ENCODE measurements at places on chromosomes 1 and 21.

- DNase-seq = no peak
Measured at GRCh38 chr1:36771240-36771639, 263.1 kb downstream of the GRIK3 start.

DNA sequence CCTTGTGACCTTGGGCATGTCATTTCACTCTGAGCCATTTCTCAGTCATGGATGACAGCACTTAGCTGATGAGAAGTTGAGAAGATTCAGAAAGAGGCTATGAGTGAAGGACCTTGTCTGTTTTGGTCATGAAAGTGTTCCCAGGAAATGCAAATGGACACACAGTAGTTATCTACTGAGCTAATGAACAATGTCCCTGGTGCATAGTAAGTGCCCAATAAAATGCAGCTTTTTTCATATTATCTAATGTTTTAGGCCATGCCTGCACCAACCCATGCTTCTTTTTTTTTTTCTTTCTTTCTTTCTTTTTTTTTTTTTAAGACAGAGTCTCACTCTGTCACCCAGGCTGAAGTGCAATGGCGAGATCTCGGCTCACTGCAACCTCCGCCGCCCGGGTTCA is 44.4 kb upstream of the EPB41 start:
- no peak for DNase-seq

GRCh38 chr1:17013491-17014320 is 2.0 kb upstream of the ATP13A2 start:
- DNase-seq = peak; percentile 21

DNA sequence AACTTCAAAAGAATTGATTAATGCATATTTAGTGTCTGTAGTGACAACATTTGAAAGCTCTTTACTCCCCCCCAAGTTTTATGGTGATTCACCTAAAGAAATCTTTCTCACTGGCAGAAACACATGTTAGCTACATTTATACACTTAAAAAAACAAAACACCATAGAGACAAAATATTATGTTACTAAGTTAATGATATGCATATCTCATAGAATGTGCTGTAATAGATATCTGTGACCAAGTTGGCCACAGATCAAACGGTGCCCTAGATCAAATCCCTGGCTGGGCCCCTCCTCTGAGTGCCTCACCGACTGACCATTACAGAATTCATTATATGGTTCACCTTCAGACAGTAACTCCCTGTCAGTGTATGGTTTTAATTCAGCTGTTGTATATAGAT is 322.1 kb upstream of the LYPLAL1 start:
- DNase-seq = no peak

- DNase-seq = no peak
Measured at GRCh38 chr1:206808615-206809014, 36.3 kb upstream of the IL10 start.

DNA sequence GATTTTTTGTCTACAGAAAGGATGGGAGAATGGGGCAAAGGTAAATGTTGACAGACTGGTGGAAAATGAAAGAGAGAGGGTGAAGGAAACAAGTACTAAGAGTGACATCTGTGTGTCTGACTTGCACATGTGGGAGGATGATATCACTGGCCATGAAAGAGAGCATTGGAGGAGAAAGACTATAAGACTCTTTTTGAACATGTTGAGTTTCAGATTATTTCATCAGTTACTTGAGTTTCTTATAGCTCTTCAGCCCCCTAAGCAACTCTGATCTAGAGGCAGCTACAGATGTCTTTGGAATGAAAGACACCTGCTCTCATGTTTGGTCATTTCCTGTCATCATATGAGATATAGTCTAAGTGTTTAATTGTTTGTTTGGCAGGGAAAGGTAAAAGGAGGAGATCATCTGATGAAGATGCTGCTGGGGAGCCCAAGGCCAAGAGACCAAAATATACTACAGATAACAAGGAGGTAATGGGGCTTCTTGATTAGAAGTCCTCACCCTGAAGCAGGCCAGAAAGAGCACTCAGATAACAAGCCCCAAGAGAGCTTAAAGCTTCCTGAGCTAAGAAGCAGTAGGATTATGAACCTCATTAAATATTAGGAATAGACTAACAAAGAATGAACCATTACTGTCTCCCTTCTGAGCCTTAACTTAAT is 4.5 kb downstream of the POLR3C start:
- DNase-seq = no peak

GRCh38 chr1:32316903-32317277 is 19.1 kb downstream of the MARCKSL1 start:
- DNase-seq = no peak

DNA sequence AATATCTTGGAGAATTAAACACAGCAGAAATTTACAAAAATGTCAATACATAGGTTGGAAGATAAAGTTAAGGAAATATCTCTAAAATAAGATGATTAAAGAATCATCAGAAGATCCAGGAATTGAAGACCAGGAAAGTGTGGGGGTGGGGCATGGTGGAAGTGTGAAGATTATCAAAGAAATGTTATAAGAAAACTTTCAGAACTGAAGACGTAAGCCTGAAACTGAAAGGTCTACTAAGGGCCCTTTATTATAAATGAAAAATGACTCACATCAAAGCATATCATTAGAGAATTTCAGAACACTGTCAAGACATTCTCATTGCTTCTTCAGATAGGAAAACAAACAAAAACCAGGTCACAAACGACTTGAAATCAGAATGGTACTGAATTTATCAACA is 92.4 kb upstream of the DPT start:
- no peak for DNase-seq

GRCh38 chr1:240734001-240734400 is 122.0 kb upstream of the GREM2 start:
- no peak for DNase-seq

GRCh38 chr1:67754526-67754920 is 69.5 kb downstream of the GADD45A start:
- DNase-seq = no peak

DNA sequence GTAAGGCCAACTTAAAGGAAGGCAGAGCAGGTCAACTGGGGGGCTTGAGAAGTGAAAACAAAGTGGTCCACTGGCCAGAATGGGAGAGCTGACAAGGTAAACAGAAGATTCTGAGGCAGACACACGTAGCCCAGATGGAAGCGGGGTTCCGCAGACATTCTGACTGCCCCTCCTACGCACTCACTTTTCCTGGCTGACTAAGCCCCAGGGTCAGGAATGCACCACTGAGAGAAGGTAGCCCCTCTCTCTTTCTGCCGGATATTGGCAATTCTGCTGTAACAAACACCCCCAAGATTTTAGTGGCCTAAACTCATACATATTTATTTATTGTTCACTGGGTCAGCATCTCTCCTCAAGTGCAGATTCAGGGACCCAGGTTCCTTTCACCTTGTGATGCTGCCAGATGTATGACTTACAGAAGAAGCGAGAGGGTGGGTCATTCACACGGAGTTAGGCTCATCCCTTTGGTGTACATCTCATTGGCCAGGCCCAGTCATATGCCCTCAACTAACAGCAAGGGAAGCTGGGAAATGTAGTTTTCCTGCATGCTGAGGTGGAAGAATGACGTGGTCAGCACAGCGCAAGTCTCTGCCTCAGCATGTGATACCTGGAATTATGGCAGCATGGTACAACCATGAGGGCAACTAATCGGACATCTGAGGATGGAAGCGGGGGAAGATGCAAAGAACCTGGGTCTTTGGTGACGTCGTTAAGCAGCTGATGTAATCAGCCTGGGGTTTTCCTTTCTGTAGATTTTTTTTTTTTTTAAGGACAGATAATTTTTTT is 43.4 kb upstream of the MRPS6 start:
- DNase-seq = no peak

DNA sequence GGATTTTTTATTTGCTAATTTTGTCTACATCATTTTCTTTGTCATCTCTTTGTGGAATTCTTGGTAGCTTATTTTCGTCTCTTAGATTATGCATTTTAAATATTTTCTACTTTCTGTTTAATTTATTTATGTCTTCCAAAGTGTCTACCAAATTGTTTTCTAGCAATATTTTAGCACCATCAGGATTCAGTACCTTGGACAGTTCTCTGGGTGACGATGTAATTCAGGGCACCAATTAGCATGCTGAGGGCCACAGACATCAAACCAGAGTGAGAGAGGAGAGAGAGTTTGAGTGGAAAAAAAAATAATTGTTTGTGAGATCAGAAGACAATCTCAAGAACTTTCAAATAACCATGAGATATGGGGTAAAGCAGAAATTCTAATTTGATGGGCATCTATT is 169.8 kb upstream of the CXADR start:
- DNase-seq = no peak

DNA sequence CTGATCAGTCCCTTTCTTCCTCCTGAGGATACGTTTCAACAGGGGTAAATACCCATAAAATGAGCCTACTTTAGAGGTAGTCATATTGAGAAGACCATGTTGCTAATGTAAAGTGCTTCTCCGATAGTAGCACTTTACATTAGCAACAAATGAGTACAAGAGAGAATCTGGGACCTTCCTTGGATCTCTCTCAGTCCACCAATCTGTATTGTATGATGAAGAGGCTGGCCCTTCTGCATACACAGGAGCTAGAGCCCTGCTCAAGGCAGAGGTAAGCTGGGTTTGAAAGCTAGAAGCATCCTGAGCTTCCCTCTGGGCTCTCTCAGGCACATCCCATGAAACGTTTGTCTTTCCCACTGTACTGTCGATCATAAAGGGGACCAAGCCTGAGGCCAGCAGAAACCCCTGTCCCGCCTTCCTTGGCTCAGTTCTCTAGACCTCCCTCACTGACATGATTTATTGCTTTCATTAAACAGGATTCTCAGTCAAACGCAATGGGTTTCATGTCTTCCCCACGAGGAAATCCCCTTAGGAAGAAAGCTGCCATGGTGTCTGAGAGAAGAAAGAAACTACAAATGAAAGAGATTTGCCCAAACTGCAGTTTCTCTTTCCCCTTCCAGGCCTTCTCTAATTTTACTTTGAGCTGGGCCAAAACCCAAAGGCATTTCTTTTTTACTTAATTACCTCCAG is 62.8 kb upstream of the BCAR3 start:
- DNase-seq = no peak

DNA sequence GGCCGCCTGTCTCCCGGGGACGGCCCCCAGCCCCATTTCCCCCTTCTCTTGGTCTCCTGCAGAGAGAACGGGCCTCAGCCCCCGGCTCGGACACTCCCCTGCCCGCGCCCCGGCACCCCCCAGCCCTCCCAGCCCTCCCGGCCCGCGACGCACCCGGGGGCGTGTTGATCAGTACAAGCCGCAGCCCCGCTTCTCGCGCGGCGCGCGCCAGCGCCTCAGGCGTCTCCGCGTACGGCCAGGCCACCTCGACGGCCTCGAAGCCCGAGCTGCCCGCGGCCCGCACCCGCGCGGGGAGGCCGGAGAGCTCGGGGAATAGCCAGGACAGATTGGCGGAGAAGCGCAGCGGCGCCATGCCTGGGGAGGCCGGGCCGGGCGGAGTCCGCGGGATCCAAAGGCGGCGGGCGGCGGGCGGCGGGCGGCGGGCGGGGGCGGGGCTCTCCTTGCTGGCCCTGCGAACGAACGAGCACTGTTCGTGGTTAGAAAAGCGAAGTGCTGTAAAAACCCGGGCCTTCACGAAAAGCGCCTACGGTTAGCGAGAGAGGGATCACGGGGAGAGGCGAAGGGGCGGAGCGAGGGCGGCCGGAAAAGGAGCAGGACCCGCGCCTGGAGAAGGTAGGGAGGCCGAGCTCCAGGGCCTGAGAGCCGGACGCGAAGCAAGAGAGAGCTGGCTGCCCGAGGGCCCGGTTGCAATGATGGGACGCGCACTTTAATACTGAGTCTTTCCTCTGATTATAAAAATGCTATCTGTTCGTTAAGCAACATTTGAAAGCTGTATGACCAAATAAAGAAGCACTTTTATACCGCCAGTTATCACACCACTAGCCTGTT is at the start of gene HYI:
HYI (minus strand) TSS at position 490 of the 828 bp plus-strand sequence; CDS start at position 352, 138 bp downstream.
- DNase-seq = peak; percentile 13

GRCh38 chr1:10601342-10602070 is 126.8 kb downstream of the PEX14 start:
- DNase-seq = no peak

- no peak for DNase-seq
Measured at GRCh38 chr21:36692835-36693488, 6.0 kb upstream of the SIM2 start.

DNA sequence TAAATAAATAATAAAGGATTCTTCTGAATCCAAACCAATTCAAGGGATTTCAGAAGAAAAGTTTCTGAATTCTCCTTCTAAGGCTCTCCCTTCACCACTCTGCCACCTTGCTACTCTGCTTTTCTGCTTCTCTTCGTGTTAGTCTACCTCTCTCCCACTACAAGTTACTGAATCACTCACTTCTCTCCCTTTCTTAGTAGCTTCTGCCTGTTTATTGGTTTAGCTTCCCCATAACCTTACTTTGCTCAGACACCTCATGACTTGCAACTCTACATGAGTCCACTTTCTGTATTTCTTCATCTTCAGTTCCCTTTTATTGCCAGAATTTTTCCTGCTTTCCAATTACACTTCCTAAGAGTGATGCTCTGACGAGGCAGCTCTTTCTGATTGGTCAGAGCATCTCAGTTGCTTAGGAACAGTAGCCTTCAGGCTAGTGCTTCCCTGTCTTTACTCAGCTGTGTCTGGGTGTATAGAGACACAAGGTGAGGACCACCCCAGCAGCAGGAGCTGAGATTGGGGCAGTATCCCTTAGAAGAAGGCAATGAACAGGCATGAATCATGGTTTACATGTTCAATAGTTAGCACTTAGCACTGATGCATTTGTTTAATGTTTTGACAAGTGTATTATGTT is 144.6 kb downstream of the SLC30A10 start:
- DNase-seq = no peak

DNA sequence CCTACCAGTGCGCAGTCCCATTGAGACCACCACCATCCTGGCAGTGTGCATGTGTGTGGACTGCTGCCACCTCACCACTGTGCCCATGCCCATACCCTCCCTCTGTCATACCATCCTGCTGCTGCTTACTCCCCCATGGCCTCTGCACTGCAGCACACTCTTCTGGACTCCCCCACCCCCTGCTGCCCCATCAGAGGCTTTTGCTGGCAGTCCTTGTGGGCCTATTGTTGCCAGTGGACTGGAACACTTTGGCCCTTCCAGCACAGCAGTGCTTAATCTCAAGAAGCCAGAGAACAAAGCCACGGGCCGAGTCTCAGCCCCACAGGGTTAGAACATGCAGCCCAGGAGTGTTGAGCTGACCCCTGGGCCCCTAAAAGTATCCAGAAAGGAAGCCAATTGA is 41.9 kb upstream of the IVNS1ABP start:
- DNase-seq = no peak

DNA sequence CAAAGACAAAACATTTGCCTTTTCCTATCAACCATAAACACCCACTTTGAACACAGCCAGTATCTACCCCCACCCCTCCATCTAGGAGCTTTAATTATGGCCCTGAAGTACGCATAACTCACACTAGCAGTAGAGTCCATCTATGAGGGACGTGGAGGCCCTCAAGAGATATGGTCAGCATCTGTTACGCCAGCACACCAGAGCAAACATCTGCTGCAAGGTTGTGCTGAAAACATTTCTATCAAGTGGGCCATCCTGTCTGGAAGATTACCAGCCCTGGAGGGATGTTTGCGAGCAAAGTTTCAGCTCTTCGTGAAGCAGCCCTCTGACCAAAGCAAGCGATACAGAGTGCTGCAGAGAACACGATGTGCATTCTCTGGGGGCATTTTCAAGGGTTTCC is 74.6 kb downstream of the SLC45A1 start:
- DNase-seq = no peak

DNA sequence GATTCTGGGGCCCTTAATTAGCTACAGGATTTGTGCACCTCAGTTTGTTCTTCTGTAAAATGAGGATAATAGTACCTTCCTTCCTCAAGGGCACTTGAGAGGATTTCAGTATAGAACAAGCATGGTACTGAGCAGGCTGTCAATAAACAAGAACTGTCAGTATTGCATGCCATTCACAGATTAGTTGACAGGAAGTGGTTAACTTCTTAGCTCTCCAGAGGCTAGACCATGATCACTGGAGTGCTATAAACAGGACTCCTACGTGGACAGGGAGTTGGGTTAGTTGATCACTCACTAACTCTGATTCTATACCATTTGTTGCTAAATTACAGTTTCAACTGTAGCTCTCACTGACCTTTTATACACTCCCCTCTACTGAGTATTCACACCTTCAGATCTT is 126.2 kb upstream of the DAB1 start:
- no peak for DNase-seq
